Right kidney (tissue), 9 donors: ENCODE measurements at places on chromosomes 5 and 9.
A peak's percentile ranks its signal among the peaks of the same experiment; 100 is the strongest.

DNA sequence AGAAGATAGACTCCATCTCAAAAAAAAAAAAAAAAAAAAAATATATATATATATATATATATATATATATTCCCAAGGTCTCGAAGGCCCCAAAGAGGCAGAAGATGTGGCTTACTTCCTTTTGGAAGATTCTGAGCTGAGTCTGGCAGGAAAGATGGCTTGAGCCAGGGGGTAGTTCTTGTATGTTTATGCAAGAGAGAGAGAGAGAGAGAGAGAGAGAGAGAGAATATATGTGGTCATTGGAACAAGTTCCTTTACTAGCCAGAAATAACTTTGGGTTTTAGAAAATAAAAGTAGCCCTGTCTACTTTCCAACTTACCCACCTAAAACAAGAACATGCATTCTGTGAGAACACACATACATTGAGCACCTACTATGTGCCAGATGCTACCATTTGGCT is 17.6 kb downstream of the NCS1 start:
- DNase-seq: no peak

GRCh38 chr9:78439190-78439865 is 142.4 kb downstream of the PSAT1 start:
- DNase-seq: peak; percentile 74

DNA sequence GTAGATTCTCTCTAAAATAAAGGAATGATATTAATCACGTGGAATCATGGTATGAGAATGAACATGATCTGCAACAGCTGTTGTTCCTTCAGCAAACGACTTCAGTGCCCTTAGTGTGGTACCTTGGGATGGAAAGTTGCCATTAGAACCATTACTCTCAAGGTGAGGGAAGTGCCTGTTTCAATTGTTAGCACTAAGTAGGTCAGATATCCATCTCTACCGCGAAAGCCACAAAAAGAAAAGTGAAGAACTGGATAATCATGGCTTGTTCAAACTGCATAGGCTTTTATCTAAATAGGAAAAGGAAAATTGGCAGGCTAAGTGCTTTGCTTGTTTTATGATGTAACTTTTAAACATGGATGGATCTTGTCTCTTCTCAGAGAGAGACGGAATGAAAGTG is 380.7 kb downstream of the MRPS30 start:
- DNase-seq: no peak

GRCh38 chr5:143004361-143005145 is 234.4 kb downstream of the ARHGAP26 start:
- DNase-seq: no peak

GRCh38 chr5:136622747-136623146 is 257.4 kb upstream of the TRPC7 start:
- DNase-seq: no peak

DNA sequence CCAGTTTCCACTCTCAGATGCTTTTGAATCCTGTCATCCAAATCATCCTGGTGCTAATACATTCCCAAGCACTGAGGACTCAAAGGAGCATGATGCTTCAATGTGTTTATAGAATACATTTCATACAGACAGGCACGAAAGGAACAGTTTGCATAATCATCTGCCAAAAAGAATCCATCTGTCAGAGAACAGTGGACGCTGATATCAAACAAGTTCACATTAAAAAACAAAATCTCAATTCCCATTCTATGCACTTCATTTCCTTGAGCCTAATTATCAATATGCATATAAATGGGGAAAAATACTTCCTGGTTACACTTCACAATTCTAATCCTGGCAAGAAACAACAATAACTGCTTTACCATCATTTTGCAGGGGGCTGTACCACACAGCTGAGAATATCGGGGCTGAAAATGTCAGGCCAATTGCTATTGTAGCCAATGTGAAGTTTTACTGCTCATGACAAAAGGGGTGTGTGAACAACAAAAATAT is 125.5 kb upstream of the FAM174A start:
- DNase-seq: no peak

DNA sequence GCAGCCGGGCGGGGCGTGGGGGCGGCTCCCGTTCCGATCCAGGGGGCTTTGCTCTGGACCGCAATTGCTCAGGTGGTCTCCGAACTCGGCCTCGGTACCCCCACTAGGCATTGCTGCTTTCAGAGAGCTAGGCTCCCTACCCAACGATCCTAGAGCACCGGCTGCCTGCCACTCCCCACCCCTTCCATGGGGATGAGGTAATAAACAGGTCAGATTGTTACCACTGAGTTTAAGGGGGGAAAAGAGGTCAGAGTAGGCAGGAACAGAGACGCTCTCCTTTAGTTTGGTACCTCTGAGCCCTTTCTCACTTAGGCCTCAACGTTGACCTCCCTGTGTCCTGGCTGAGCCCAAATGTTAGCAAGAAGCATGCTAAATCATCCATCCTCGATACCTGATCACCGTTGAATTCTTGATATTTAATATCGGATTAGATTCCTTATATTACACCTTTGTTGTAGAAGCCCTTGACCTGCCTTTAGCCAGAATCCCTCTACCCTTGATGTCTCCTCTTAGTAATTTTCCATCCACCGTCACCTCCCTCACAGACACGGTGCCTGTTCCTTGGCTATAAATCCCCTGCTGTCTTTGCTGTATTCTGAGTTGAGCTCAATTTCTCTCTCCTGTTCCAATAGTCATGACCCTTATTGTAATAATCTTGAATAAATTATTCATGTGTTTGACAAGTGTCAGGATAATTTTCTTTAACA is 588 bp upstream of the PLPP1 start:
- no peak for DNase-seq

DNA sequence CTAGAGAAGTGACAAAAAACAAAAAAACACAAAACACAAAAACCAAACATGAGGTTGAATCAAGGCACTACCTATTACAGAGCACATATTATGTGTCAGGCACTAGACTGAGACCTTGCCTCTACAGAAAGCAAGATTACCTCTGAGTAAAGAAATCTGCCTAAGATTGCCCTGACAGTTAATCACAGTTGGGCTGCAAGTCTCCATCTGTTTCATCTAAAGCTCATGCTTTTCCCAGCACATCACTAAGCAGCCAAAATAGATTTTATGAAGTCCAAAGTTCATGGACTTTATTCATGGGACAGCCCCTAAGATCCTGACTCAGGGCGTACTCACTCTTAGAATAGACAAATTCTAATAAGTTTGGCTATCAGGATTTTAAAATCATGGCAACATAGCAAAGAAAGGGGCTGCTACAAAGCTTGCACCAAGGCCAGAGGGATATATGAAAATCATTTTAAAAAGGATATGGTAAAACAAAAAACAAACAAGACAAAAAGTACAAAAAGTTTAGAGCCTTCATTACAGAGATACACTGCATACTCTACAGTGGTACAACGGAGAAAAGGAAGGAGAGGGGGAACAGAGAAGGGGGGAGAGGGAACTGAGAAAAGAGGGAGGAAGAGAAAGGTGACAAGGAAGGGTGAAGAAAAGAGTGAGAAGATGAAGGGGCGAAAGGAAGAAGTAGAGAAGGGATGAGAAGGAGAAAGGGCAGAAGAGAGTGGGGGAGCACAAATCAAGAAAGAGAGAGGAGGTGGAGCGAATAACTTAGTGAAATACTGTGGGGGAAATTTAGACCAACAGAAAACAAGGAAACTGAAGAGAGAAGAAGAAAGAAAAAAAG is 58.2 kb downstream of the RICTOR start:
- no peak for DNase-seq

- DNase-seq: no peak
Observed at GRCh38 chr5:145824040-145824439, 11.1 kb downstream of the PRELID2 start.

GRCh38 chr9:84235511-84235910 is 105.0 kb downstream of the SLC28A3 start:
- DNase-seq: no peak

- DNase-seq: no peak
Observed at GRCh38 chr5:148393390-148393741, 9.6 kb downstream of the FBXO38 start.

- DNase-seq: no peak
Observed at GRCh38 chr9:134421888-134422287, 95.6 kb downstream of the RXRA start.

GRCh38 chr5:25500635-25501034 is 855.9 kb upstream of the CDH10 start:
- no peak for DNase-seq
